Activated T-helper 2 cell treated with anti-CD3 and anti-CD28 coated beads, Interferon-gamma antibody, Interleukin-2, Interleukin-4, amounts not matched to agents 10 μg/mL and 5 μg/mL and 100 μg/mL, durations not matched to agents 14 hours and 24 hours and 36 hours (primary cell): ENCODE measurements at places on chromosomes 5 and 9. TPM values are rescaled to one million over a fixed set of nuclear protein-coding genes. Genes with fewer than 3 reads are reported as not detected.

The SPATA31A3 gene
- not detected in 2 replicates for total RNA-seq

The FAM169A gene
- total RNA-seq, result 1.9 and 2.1 TPM in 2 replicates

The IFNA8 gene
- total RNA-seq, result not detected in 2 replicates

The GABRG2 gene
- 1.0 TPM in 1 of 2 replicates, not detected in the other for total RNA-seq

The IL9 gene
- 94.0 and 104 TPM in 2 replicates for total RNA-seq

The IFNB1 gene
- total RNA-seq, result not detected in 2 replicates

The LRRC26 gene
- 0.21 and 0.34 TPM in 2 replicates for total RNA-seq

DNA sequence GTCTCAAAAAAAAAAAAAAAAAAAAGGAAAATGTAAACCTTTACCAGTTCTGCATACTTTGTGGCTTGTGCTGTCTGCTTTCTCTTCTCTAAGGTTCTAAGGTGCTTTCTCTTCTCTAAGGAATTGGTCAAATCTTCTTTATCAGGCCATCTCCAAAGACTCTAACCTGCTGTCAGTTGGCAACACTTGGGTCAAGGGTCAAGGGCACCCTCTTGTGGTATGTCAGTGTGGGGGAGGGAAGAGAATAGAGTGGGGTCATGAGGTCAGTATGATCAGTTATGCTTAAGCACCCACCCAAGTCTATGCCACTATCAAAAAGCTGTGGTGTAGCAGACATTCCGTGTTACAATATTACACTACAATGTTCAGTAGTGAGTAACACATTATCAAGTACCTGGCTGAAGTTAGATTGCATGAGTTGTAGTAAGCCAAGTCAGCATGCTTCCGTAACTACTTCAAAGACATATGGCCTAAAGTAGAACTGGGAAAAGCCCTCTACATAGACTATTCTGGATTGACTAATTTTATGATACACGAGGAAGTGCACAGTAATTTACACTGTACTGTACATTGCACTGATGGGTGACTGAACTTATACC lies 25.0 kb upstream of the CCL28 start:
- no peak for DNase-seq

DNA sequence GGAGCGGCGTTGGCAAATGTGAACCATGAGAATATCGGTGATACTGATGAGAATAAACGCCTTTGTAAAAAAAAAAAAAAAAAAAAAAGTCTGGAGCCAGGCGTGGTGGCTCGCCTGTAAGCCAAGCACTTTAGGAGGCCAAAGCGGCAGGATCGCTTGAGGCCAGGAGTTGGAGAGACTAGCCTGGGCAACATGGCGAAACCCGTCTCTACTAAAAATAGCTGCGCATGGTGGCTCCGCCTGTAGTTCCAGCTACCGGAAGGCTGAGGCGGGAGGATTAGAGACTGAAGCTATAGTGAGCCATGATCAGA lies 425 bp upstream of the NFX1 start:
- DNase-seq, result no peak

GRCh38 chr5:10257870-10258269 lies 7.8 kb downstream of the CCT5 start:
- DNase-seq, result no peak

DNA sequence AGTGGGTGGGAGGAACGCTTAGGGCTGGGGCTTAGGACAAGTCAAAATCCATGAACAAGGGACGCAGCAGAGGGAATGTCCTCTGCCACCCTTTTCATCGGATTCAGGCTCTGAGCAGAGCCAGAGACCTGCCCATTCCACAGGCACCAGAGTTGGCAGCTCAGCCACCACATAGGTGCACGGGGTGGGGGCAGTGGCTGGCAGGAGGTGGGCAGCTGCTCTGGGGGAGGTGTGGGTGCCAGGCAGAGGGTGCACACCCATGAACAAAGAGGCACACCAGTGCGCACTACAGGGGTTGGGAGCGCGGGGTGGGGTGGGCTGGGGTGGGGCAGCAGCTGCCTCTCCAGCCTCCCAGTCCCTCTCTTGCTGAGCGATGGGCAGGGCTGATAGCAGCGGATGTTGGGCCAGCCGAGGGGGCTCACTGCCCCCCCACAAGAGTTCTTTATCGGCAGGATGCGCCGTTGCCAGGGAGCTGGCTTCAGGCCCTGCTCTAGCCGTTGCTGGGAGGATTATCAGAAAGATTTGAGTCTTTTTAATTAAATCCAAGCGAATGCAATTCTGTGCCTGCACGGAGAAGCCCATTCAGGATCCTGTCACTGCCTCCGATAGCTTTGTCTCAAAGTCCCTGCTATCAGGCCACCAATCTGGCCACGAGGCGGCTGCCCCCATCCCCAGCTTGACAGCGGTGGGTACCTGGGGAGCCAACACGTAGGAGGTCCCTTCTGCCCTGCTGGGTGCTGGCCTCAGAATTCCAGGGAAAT lies 64.3 kb upstream of the LMX1B start:
- DNase-seq, result no peak

GRCh38 chr5:156375895-156376495 lies 49.0 kb downstream of the SGCD start:
- DNase-seq, result no peak

DNA sequence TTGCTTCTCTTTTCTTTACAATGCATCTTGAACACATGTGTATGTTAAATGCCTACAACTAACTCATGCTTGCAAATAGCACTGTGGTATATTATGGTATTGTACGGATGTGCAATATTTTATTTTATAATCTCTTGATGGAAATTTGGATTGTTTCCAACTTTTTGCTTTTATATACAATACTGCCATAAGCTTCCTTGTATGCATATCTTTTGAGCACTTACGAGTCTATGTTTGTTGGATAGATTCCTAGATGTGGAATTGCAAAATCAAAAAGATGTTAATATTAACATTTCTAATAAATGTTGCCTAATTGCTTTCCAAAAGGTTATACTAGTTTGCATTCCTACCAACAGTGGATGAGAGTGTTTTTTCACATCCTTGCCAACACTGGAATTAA lies 3.4 kb upstream of the GALNT12 start:
- no peak for DNase-seq

GRCh38 chr5:133757396-133757945 lies 145.1 kb upstream of the FSTL4 start:
- no peak for DNase-seq

DNA sequence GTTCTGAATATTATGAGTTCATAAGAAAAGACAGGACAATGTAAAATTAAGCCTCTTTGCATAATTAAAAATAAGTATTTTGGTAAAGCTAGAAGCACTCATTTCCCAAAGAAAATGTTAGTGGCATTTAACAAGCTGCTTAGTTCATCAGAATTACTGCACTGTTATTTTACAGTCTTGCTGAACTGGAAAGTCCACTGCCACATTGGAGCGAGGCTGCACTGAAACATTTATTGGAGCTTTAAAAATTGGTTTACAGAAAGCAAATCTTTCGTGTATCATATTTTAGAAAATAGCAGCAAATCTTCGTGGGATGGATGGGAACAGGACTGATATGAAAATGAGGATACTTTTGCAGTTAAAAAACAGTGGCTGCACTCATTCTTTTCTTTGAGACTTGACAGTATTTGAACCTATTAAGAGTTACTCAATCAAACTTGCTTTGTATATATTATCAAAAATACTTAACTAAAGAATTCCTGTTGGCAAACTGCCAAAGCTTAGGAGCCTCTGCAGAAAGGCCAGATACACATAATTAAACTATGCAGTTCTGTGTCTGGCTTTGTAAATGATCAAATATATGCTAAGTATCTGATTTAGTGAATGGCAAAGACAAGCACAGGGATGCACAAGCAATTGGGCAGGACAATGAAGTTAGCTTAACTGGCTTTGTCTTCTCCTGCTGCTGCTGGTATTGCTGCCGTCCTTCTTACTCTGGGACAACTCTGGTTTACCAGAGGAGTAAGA lies 16.5 kb upstream of the FBXL7 start:
- no peak for DNase-seq

- no peak for DNase-seq
Observed at GRCh38 chr5:168274406-168274805, 17.0 kb upstream of the WWC1 start.

DNA sequence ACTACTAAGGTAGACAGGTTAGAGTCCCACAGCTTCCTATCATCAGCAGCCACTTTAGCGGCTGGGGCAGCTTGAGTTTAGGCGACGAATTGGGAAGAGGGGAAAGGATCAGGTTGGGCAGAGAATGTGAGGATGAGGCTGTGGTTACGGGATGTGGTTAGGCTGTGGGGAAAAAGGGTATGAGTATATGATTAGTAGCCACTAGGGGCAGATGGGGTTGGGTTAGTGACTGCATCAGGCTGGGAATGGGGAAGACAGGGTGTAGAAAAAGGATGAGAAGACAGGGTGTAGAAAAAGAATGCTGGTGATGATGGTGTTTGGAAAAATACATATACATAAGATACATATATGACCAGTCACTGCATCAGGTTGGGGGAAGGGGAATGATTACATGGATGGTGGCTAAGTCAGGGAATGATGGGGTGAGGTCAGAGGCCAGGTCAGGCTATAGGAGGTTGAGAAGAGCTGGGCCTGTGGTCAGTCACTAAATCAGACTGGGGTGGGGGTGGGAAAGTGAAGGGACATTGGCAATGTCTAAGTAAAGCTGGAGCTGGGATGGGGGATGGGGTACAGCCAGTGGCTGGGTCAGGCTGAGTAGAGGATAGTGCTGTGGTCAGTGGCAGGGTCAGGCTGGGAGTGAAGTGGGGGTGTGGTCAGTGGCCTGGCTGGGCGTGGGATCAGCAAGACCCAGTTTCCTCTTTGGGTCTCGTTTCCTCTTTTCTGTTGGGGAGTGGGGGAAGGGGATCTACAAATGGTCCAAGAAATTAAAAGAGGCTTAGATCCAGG lies 2.1 kb downstream of the TLN1 start:
- DNase-seq, result no peak

DNA sequence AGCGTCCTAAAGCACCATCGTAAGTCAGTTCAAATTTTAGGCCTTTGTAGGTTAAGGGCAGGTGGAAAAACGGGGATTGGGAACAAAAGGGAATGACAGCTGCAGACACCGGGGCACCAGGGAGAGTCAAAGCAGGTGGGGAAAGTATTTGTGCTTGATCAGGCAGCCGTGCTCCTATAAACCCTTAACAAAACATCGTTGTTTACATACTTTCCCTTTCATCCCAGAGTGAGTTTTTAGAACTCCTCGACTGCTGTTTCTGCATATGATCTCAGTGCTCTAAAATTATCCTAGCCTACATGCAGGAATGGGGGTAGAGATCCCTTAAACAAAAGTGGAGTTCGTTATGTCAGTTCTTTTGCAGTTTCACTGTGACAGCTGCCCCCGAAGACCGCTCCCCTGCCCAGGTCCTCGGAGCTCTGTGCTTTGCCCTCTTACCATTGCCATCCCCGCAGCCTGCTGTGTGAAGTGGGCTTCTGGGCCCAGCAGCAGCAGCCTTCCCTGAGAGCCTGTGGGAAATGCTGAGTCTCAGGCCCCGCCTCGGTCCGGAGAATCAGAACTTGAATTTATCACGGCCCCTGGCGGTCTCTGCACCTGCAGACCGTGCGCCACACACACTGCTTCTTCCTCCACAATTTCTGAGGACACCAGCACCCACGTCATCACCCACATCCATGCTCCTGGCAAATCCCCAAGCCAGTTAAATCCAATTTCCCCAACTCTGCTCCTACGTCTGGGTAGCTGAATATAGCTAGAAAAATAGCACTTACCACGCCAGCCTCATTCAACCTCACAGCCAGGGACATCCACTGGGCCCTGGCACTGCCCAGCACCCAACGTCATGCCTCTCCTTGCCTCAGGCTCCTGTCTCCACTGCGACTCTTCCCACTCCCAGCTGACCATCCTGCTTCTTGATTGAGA lies 86.8 kb downstream of the NSUN2 start:
- DNase-seq, result no peak

GRCh38 chr5:41415242-41415641 lies 95.2 kb downstream of the PLCXD3 start:
- no peak for DNase-seq

DNA sequence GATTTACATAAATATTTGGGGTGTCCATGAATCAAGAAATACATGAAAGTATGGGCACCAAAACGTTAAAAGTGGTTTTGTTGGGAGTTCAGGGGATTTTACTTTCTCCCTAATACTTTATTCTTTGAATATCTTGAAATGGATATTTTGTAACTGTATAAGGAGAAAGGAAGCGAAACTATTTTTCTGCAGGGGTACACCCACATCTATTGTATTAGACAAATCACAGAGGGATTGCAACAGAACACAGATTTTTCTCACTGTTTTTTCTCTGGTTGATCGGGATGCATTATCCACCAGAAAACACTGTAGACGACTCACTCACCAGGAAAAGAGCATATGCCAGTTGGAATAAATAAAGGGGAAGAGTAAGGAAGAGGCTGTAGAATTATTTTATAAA lies 1.2 kb upstream of the RABGAP1 start:
- DNase-seq, result no peak

- DNase-seq, result no peak
Observed at GRCh38 chr5:168784454-168784853, 205.3 kb upstream of the PANK3 start.

GRCh38 chr5:91938441-91938840 lies 555.3 kb upstream of the ARRDC3 start:
- DNase-seq, result no peak

DNA sequence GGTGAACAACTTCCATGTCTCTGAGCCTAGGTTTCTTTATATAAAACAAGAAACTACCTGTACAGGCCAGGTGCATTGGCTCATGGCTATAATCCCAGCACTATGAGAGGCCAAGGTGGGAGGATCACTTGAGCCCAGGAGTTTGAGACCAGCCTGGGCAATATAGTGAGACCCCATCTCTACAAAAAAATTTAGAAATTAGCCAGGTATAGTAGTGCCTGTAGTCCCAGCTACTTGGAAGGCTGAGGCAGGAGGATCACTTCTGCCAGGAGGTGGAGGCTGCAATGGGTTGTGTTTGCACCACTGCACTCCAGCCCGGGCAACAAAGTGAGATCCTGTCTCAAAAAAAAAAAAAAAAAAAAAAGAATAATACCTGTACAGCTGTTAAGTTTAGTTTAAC lies 11.1 kb downstream of the FAM13B start:
- no peak for DNase-seq

DNA sequence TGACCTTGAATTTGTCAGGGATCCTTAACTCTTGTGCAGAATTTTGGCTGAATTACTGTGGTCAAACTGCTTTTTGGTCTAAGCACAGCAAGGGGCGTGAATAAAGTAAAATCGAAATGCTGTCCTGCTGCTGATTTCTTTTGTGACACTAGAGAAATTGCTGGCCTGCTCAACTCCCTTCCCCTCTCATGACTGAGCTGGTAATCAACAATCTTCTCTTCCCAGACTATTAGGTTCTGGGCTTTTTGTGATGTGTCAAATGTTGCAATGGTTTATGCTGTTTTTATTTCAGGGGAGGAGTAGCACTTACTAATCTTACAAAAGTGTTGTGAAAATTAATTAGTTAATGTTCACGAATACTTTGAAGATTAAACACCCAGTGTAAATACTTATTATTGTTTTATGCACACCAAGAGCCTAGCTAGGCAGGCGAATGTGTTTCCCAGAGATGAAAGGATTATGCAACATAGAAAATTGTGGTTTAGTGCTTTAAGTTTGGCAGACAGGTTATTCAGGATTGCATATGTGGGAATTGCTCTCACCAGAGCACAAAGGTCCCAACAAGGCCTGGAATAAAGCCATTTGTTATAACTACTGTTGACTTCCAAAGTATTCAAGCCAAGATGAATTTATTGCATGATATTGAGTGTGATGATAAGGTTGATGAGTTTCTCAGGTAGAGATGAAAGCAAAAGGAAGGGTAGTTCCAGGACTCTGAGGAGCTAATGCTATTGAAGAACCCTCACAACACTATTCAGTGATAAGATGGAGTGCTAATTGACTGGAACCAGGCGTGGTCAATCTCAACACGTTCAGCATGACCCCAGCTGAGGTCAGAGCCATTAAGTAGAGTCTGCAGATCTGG lies 280.7 kb upstream of the ZNF608 start:
- DNase-seq, result no peak
